Epithelial cell of esophagus (primary cell): ENCODE measurements at places on chromosomes 16 and 17.

DNA sequence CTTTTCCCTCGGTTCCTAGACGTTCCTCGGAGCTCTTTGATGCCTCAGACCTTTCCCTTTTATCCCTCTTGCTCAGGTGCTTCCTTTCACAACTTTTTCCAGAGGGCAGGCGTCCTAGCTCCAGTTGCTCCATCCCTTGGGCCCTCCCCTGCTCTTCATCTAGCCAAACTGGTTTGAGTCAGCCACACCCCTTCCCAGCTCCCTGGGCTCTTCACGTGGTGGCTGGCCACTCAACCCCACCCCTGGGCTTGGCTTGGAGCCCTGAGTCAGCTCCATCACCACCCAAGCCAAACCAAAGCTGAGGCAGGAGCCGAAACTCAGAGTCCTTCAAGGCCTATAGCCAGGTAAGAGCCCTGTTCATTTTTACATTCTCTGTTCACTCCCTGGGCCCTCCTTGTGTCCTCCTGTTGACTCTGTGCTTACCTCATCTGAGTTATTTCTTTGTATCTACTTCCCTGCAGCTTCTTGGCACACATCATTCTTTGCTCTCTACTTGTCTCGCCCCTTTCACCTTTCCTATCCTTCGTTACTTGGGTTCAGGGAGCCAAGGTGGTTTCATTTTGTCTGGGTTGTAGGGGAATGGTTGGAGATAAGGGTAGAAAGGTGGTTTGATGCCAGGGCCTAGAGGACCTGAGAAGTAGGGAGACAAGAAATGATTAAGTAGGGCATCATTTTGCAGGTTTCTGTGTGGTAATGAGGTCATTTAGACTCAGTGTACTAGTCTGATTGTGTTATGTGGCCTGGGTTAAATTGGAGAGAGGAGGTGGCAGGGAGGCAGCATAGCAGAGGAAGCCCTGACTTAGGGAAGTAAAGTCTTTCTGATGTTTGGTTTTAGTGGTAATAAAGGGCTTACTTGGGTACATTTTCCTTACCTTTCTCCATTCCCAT, 7.6 kb upstream of the PHKG2 start:
- DNase-seq, result peak; percentile 99

- DNase-seq, result no peak
Measured at GRCh38 chr16:21053590-21053989, 97.1 kb downstream of the DNAH3 start.

DNA sequence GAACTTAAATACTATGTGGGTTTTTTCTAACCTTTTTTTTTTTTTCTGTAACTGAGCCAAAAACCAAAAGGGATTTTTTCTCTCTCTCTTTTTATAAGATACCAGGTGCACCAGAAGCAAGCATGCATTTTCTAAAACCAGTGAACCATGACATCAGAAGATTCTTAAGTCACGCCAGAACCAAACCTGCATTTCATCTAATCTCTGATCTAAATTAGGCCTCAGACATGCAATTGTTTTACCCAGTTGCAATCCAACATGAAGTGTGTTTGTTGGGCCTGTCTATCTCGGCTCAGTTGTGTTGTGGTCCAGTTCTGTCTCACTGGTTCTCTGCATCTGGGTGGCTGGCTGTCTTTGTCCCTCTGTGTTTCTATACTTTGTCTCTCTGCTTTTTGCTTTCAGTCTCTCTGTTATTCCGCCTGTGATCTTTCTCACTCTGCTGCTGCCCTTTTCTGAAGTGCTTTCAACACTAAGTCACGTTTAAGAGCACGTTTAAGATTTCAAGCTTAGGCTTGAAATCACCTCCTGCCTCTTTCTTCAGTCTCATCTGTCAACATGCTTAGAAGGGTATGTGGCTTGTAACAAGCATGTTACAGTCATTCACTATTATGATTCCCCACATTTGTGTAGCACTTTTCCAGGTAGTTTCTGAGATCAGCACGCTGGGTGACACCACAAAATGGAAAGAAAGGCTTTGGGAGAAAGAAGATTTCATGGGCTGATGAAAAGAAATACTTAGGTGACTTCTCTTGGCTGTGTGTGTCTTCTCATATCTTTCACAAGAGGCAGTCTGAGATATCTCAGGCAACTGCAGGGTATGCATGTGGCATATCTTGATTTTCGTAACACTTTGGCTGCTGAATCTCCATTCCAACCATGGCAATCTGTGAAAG, 488.9 kb downstream of the SHISA9 start:
- DNase-seq, result no peak

DNA sequence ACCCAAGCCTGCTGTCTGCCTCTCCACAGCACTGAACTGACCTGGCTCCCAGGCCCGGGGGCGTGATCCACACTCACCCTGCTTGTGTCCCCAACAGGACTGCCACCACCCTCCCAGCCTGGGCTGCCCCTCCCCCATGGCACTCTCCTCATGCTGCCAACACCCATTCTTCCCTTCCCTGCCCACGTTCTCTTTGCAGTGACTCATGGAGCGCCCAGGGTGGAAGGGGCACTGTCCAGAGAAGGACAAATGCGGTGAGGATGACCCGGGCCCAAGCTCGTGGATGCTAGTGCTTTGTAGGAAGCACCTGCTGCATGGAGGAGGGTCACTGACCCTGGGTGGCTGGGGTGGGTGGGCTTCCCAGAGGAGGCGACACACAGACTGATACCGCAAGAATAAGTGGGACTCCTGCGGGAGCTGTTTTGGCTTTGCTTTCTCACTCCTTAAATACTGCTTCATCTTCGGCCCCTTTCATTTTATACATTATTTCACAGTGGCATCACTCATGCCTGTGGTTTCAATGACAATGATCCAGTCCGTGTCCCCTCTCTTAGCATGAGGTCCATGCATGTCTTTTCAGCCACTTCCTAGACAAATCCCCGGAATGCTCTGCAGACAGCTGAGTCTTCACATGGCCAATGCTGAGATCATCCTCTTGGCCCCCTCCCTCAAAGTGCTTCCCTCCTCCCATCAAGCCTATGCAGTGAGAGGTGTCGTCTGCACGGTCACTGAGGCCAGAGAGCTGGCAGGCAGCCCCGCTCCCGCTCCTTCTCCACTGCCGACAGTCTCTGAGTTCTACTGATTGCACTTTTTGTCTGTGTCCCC, 17.6 kb downstream of the CDK5R1 start:
- DNase-seq, result peak; percentile 32

GRCh38 chr16:56369202-56369601, 56.1 kb downstream of the AMFR start:
- no peak for DNase-seq

DNA sequence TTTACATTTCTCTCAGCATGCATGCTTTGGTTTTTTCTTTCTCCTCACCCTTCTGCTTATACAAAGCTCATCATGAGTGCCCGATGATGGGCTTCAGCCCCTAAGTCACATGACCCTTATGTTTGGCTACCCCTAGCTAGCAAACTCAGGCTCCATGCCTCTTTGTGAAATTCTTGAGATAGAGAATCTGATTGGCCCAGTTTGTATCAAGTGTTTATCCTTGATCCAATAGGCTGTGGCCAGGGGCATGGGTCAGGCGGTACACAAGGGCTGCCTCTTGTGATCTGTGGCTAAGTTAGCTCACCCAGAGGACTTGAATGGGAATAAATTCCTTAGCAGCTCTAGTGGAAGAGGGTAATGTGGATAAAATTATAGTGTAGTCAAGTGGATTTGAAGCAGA, 11.5 kb upstream of the TOX3 start:
- no peak for DNase-seq

DNA sequence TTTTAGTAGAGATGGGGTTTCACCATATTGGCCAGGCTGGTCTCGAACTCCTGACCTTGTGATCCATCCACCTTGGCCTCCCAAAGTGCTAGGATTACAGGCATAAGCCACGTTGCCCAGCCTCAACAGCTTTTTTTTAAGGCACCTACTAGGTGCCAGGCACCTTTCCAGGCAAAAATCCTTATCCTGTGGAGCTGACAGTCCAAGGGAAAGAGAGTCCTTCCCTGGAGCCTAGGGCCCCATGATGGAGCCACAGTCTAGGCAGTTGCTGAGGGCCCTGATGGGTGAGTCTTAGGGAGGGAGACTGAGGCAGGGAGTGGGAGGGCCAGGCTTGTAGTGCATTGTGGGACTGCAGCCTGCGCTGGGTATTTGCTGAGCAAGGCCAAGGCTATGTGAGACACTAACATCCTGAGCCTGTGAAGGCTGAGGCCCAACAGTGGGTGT, 79.6 kb upstream of the TOB1 start:
- no peak for DNase-seq
